CD4-positive, alpha-beta T cell treated with Interleukin-6 at 100 ng/mL for 8 hours (primary cell): ENCODE measurements at places on chromosomes 2 and 18.
A peak's percentile ranks its signal among the peaks of the same experiment; 100 is the strongest.

- DNase-seq, result no peak
These were observed 316 bp downstream of the CRIM1 start for GRCh38 chr2:36355890-36356297.

- no peak for DNase-seq
These were observed 15.0 kb downstream of the PRKAG3 start for GRCh38 chr2:218816561-218817011.

DNA sequence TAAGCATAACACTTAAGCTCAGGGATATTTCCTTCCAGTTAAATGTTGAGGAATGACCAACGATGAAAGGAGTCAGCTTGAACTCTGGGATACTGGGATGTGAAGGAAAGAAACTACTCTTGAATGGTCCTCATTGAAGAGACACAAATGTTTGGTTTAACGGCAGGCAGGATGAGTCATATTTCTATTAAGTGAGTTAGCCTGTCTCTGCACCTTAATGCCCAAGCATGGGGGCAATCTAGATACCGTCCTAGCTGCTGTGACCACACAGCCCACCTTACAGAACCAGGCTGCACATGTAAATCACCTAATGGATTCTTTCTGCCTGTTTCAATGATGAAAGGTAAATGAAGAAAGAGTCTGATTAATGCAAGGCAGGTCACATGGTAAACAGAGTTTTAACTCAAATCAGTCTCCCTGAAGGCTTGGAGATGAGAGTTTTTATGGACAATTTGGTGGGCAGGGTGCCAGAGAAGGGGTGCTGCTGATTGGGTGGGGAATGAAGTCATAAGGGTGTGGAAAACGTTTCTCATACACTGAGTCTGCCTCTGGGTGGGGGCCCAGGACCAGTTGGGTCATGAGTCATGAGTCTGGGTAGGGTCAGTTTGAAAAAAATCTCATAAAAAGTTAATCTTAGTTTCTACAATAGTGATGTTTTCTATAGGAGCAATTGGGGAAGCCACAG is 144.6 kb upstream of the MMADHC start:
- no peak for DNase-seq

GRCh38 chr2:223019390-223019930 is 32.5 kb upstream of the KCNE4 start:
- DNase-seq, result no peak

- DNase-seq, result no peak
These were observed 167.4 kb downstream of the PTGR3 start for GRCh38 chr18:75041586-75041985.

- DNase-seq, result peak; percentile 21
These were observed 16.3 kb downstream of the ANKRD44 start for GRCh38 chr2:197294260-197294659.
